Stimulated activated naive CD8-positive, alpha-beta T cell treated with anti-CD3 and anti-CD28 coated beads, Interleukin-15, Interleukin-2, amounts not matched to agents 100 U/mL and 50 U/mL, for 24 hours (primary cell): ENCODE measurements at places on chromosomes 2 and 18.

GRCh38 chr2:30178618-30179434 is 32.0 kb downstream of the YPEL5 start:
- DNase-seq: no peak

DNA sequence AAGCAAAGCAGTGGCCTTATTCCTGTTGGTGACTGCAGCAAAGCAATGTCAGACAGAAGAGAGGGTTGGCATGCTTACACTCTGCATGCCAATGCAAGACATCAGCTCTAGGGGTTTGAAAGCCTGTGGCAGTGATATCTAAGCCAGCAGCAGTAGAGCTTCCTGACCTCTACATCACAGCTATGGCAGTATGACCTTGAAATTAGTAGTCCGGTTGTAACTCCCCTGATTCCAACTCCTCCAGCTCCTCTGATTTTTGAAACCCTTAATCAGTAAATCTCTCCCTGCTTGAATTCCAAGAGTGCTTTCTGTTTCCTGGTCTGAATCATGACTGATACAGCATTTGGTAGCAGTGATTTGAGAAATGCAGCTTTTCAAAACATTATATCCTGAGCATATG is 60.0 kb upstream of the LRP1B start:
- no peak for DNase-seq

- no peak for DNase-seq
Measured at GRCh38 chr2:51301381-51301780, 269.4 kb upstream of the NRXN1 start.

GRCh38 chr18:35390951-35391700 is 14.0 kb upstream of the ZNF396 start:
- no peak for DNase-seq

DNA sequence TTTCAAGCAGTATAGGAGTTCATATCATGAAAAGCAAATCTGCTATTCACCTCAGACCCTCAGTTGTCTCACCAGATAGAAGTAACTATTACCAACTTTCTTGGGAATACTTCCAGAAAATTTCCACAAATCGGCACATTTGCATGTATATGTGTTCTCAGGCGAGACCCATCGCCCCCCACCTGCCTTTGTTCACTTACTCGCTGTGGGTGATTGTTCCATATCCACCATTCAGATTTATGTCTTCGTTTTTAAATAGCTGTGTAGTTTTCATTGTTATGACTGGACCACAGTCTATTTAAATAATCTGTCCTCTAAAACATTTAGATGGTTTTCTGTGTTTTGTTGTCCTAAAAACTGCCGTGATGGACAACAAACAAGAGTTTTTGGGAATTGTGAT is 3.3 kb downstream of the TRIM54 start:
- DNase-seq: no peak

DNA sequence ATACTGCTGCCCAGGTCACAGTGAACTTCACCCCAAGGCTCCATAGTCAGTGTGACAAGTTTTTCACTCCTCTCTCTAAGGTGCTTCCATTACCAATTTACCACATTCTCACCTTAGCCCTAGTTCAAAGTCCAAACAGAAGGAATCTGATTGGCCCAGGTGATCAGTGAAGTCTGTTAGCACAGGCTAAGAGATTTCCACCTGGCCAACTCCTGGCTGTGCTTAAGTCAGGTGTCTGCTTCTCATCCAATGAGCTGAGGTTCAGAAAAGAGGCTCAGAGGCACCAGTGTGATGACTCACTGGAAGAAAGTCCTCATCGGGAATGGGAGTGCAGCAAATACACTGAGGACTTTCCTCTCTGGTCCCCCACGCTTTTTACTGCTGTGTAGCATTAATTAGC is 164.4 kb upstream of the MGAT5 start:
- no peak for DNase-seq

- DNase-seq: no peak
Measured at GRCh38 chr2:130385709-130386108, 29.9 kb downstream of the PTPN18 start.

GRCh38 chr2:68767031-68767961 is 32.7 kb downstream of the ARHGAP25 start:
- DNase-seq: peak; percentile 54

DNA sequence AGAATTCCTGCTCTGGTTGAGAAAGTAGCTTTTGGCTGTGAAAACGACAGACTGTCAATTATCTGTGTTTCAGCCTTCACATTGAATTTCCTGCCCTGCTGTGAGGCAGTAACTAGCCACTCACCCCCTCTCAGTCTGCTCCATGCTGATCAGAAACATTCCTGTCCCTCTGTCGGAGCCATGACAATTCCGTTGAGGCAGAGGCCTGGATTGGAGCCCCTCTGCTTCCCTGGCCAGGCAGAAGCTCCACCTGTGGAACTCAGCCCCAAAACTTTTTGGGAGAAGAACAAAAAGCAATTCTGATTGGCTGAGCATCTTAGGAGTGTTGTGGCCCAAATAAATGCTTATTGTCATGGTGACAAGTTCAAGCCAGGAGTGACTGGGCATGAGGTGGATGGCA is 60.0 kb downstream of the APOB start:
- no peak for DNase-seq

GRCh38 chr2:127932199-127932876 is 46.6 kb upstream of the AMMECR1L start:
- no peak for DNase-seq

GRCh38 chr2:44205169-44205568 is 36.5 kb downstream of the PPM1B start:
- DNase-seq: no peak

DNA sequence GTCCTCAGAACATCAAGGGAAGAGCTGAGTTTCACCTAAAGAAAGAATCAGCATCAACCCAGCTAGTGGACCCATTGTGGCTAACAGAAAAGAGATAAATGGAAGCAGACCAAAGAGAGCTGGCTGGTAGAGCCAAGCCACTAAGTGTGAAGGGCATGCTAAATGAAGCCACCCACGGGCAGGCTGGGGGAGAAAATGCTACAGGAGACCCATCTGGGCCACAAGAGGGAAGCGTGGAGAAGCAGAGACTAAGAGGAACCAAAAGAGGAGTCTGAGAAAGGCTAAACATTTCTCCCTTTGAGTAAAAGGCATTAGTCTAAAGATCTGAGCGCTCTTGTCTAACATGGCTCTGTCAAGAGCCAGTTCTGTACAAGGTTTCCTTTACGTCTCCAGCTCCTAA is 15.8 kb downstream of the CWC22 start:
- no peak for DNase-seq

DNA sequence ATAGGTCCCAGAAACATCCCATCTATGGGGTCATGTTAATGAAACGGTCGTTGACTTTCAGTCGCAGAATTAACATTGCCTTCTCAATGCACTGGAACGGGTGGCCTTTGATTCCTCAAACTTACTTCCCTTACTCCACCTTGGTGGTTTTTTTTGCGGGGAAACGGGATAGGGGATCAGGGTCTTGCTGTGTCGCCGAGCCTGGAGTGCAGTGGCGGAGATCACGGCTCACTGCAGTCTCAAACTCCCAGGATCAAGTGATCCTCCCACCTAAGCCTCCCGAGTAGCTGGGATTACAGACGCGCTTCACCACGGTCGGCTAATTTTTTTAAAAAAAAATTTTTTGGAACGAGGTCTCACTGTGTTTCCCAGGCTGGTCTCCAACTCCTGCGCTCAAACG is 754 bp downstream of the ATG16L1 start:
- no peak for DNase-seq

- peak; percentile 93 for DNase-seq
Measured at GRCh38 chr18:9913526-9914333, at the start of gene VAPA. Gene VAPA, plus strand, starts transcription at chr18:9914016. Its CDS starts 241 bp downstream, at chr18:9914257.

- peak; percentile 31 for DNase-seq
Measured at GRCh38 chr2:118089139-118089800, 999 bp downstream of the INSIG2 start.

DNA sequence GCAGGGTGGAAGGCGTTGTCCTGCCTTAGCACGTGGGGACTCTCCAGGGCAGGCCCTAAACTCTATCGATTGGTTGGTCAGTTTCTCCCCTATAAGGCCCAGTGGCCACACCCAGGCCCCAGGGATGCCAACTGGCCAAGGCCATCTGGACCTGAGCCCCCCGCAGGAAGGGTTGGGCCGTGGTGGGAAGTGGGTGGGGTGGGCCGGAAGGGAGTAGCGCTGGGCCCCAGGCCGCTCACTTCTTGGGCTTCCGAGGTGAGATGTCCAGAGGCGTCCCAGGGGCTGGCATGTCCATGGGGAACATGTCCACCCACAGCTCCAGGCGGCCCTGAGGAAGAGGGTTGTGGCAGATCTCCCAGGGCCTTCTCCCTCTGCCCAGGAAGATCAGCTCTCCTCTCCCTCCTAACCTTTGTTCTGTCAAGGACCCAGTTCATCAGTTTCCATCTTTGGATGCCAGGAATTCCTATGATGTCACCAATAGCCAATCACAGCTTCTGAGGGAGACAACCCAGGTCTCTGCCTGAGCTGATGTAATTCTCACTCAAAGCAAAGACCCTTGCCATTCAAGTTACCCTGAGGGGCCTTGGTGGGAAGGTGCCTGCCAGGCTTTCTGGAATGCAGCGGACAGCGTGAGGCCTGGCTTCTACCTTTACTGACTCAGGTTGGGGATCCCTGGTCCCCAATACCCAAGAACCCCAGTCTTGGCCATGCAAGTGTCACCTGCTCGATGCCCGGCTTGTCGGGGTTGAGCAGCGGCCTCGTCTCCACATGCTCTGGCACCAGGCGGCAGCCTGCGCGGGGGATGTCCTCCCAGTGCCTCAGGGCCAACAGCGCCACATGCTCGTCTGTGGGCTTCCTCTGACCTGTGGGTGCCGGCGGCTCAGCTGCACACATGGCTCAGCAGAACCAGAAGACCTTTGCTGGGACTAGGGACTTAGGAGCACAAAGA is 14.4 kb downstream of the OTOF start:
- no peak for DNase-seq
